Mesothelial cell of epicardium (in vitro differentiated cells): ENCODE measurements at places on chromosomes 7 and 10.

DNA sequence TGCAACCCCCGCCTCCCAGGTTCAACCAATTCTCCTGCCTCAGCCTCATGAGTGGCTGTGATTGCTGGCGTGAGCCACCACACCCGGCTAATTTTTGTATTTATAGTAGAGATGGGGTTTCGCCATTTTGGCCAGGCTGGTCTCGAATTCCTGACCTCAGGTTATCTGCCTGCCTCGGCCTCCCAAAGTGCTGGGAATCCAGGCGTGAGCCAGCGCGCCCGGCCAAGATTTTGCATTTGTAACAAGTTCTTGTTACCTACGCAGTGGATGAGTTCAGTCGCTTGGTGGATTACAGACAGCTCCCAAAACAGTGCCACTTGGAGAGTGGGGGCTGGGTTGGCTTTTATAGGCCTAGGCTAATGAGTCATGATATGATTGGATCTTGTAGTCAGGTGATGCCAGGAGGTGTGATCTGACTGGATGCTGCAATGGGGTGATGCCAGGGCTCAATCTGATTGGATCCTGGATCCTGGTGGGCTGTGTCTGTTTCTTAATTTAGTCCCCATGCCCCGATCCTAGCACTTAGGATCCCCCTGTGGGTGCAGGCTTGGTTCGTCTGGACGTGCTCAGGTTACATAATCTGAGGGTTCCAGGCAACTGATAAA, 20.3 kb downstream of the SBDS start:
- no peak for DNase-seq

- no peak for DNase-seq
Measured at GRCh38 chr10:19789607-19790006, 26.6 kb upstream of the PLXDC2 start.

DNA sequence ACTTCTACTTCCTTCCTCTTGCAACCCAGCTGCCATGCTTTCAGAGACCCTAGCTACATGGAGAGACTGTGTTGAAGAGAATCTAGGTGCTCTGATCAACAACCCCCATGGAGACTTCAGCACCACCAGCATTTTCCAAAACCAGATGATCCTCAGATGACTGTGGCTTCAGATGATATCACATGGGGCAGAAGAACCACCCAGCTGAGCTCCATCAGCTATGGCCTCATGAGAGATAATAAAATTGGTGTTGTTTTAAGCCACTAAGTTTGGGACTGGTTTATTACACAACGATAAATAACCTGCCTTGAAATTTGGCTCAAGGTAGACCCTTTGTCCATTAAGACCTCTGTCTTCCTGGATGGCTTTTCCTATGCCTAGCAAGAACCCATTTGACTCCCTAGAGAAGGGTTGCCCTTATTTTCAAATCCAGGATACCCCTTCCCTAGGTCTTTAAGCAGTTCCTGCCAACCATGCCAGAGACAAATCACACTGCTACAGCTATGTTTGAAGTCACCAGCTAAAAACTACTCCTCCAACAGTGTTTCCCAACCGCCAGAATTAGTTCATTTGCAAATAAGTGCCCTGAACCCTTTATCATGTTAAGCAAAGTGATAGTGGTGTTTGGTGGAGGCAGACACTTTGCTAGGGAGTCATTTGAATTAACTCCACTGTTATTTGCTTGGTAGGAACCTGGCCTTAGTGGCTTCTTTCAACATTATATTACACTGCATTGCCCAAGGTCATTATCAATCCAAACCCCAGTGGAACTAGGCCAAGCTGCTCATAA, 136.9 kb upstream of the PALS2 start:
- no peak for DNase-seq

- DNase-seq = no peak
Measured at GRCh38 chr7:74657692-74658177, at the start of gene GTF2I. Gene GTF2I, plus strand, starts transcription at chr7:74657718. Its CDS starts 31,411 bp downstream, at chr7:74689129.

DNA sequence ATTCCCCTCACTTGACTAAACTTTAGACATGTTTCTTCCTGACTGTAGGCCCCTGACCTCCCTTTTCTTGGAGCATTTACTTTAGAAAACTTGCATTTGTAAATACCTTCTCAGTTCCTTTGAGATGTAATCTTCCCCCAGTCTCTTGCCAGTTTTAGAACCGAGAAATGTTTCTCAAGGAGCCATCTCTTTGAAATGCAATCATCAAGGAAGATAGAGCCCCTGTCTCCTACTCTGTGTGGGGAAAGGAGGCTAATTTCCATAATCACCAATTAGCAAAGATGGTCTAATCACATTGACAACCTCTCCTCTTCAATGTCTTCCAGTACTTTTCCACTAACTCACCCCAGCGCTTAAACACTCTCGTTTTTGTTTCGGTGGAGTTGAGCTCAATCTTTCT, 70.0 kb upstream of the SMIM30 start:
- no peak for DNase-seq

GRCh38 chr10:124999433-125000365, 57.8 kb downstream of the ZRANB1 start:
- DNase-seq = no peak

GRCh38 chr10:53023411-53023810, 250.8 kb upstream of the MBL2 start:
- DNase-seq = no peak

- no peak for DNase-seq
Measured at GRCh38 chr10:79375321-79376077, 28.2 kb downstream of the PPIF start.

DNA sequence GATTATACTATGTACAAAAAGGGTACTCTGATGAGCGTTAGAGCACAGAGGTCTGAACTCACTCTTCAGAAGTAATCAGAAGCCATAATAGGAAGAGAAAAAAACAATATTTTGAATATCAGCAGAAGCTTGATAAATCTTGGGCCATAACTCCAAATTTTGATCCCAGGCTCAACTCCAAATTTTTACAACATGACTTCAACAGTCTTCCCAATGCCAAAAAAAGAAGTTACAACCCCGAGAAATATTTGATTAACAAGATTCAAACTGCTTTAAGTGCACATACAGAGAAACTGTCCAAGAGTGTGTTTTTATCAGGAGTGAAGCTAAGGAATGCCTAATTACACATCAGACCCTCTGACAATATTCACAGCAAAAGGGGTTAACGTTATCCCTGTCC, 7.5 kb downstream of the MPP7 start:
- no peak for DNase-seq

DNA sequence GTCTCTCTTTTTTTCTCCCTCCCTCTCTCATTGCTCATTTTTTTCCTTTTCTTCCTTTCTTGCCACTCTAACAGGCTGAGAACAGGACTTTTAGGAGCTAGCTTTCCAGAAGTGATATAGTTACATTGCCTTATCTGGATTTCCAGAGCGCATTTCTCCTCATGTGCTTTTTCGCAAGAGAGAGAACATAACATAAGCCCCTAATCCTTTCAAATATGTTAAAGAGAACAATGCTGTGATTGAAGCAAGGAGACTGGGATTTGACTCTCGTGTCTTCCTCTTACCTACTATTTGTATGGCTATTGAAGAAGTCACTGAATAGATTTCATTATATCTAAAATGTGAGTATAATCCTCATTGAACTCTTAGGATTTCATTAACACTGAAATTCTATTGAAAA, 101.2 kb upstream of the PRPS1L1 start:
- no peak for DNase-seq

- DNase-seq = no peak
Measured at GRCh38 chr7:69934144-69934903, 336.0 kb downstream of the AUTS2 start.

DNA sequence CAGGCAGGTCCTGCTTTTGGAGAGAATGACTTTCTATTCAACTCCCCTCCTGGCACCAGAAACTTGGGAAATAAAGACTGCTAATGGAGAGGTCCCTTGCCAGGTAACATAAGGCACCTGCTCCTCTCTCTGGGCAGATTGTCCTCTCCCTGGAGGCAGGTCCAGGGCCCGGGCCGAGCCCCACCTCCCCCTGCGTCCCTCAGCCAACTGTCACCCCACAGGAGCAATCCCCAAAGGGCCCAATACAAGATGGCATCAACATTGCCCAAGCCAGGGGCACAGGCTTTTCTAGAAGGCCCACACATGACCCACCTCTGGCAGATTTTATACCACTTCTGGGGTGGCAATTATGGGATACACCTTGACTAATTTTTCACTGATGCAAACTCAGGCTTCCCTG, 145.2 kb downstream of the HERPUD2 start:
- peak; percentile 24 for DNase-seq

DNA sequence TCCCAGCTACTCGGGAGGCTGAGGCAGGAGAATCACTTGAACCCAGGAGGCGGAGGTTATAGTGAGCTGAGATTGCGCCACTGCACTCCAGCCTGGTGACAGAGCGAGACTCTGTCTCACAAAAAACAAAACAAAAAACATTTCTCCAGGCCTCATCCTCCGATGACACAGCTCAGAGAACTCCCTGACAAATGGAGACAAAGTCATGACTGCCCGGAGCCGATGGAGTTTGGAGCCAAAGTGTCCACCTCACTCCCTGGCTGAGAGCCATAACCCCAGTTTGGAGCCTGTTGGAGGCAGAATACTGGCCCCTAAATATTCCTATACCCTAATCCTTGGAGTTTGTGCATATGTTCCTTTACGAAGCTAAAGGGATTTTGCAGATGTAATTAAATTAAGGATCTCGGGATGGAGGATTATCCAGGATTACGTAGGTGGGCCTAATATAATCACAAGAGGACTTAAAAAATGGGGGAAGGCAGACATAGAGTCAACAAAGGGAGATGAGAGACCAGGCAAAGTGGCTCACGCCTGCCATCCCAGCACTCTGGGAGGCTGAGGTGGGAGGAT, 22.7 kb downstream of the SSC4D start:
- no peak for DNase-seq

DNA sequence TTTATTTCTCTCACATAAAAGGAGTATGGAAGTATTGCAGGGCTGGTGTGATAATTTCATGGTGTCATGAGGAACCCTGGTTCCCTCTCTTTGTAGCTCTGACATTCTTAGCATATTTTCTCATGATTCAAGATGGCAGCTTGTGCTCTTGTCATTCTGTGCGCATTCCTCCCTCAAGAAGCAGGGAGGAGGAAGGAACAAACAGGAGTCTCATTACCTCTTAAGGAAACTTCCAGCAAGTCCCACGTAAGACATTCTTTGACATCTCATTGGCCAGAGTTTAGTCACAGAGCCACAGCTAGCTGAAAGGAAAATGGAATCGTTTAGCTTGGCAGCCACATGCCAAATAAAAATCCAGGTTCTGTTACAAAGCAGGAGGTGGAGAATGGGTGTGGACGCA, 546.8 kb downstream of the LRMDA start:
- no peak for DNase-seq

DNA sequence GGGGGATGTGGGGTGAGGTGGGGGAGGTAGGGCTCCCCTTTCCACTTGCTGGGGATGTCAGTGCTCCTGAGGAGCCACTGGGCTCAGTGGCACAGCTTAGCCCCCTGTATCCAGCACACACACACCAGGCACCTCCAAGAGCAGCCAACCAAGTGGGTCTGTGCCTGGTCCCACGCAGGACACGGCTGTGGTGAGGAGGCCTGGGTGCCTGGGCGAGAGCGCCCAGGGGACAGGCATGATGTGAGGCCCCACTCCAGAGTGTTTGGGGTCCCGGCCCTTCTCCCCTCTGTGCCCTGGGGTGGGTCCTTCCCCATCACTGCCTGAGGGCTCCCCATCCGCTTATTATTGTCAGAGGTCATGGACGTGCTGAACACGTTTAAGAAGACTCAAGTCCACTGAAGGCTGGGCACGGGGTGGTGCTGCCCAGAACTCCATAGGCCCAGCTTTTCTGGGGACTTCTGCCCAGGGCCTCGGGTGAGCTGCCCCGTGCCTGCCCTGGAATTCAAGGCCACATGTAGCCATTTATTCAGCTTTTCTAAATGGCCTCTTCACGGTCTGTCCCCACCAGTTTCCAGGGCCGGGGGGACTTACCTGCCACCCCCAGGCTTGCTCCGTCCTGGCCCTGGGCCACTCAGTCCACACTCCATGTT, 119.8 kb downstream of the GRK5 start:
- DNase-seq = no peak

DNA sequence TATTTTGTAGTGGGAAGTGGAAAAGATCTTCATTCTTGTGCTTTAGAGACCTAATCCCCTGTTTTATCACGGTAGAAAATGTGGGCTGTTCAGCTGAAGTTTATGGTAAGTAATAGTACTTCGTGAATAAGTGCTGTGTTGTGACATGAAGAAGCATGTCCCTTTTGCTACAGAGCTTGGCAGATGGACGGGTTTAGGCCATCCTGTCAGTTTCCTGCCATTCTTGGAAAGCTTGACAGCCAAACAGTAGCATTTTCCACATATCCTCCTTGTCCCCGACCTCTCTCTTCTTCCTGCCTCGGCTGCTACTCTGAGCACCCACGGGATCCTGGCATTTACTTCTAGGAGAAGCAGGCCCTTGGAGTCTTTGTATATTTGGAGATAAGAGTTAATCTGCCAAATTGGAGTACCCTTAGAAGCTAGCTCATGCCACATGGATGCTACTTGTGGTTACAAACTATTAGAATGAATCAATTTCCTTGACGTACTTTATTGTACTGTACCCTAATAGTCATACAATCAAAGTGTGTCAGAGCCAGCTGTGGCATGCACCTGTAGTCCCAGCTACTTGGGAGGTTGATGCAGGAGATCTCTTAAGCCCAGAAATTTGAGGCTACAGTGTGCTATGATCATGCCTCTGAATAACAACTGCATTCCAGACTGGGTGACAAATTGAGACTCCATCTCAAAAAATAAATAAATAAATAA, 39.2 kb downstream of the PNLIPRP3 start:
- DNase-seq = no peak

DNA sequence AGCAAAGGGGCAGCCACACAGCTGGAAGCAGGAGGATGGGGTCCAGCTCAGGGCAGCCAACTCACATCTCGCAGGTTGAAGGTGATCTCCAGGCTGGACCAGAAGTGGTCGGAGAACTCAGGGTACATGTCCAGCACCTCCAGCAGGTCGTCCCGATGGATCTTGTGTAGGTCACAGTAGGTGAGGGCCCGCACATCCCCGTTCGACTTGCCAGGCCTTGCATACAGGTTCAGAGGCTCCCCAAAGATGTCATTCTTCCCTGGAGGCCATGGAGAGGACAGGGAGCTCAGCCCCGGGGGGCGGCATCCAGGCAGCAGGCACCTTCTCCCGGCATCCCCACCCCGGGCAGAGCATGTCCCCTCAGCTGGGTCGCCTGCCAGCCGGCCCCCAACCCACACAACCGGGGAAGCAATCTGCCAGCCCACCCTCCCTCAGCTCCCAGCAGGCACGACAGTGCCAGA, 29.3 kb downstream of the KCNH2 start:
- no peak for DNase-seq

- no peak for DNase-seq
Measured at GRCh38 chr7:23462846-23463245, 7.4 kb downstream of the IGF2BP3 start.

DNA sequence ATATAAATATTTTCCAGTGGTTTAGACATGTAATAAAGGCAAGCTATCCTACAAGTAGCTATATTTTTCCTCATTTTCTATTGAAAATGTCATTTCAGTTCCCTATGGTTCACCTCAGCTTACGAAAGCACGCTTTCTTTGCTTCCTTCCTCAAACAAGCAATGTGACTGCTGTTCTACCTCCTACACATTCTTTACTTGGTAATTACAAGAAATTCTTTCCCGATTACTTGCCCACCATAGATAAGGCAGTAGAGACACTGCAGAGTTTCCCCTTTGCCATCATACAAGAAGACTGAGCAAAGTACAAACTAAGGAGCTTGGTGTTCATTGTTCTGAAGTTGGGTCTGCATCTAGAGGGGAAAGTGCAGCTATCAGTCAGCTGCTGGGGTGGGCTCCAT, 249.4 kb downstream of the CRPPA start:
- DNase-seq = no peak

- DNase-seq = no peak
Measured at GRCh38 chr10:103833731-103834365, 21.5 kb downstream of the SH3PXD2A start.
